Activated CD8-positive, alpha-beta memory T cell treated with anti-CD3 and anti-CD28 coated beads, Interleukin-2, amount 10 ng/mL, durations not matched to agents 7 days and 5 days (primary cell): ENCODE measurements at places on chromosomes 5 and 9. TPM values are rescaled to one million over a fixed set of nuclear protein-coding genes. Genes with fewer than 3 reads are reported as not detected.

The ROPN1L gene
- total RNA-seq, result 1.1 TPM

The IPO11 gene
- 36.9 TPM for total RNA-seq

The SPINK13 gene
- not detected for total RNA-seq

The UAP1L1 gene
- total RNA-seq, result 35.3 TPM

DNA sequence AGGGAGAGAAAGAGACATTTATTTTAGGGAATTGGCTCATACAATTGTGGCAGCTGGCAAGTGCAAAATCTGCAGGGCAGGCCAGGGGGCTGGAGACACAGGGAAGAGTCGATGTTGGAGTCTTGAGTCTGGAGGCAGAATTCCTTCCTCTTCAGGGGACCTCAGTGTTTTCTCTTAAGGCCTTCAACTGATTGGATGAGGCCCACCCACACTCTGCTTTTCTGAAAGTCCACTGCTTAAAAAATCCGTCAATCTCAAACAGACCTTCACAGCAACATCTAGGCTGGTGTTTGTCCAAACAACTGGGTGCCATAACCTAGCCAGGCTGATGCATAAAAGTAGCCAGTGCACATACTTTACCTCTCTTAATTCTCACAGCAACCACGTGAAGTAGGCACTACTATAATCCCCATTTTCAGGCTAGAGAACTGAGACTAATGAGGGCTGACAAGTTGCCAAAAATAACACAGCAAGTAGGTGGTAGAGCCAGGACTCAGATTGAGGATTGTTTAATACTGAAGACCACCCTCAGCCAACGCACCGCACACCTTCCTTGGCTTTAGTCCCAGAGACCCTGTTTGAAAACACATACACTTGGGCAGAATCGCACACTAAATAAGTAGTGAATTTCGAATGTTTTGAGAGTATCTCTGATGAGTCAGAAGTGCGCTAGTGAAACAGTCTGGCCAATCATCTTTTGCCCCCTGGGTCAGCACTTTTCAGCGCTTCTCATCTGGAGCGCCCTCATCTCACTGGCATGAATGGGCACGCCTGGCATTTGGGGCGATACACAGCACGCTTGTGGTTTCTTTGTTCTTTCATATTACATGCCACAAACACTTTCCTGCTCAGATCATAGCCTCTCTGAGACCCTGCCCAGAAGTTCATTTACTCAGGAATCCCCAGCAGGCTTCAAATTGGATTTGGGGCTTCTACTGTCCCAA is 591.4 kb downstream of the CCDC171 start:
- no peaks in the 10 kb centered on the region for H3K36me3 ChIP-seq
- H3K27me3 ChIP-seq, result no peaks in the 10 kb centered on the region
- H3K27ac ChIP-seq, result no peak overlapping the region
- H3K4me1 ChIP-seq, result no peaks in the 10 kb centered on the region
- H3K4me3 ChIP-seq, result no peak overlapping the region

GRCh38 chr5:133945568-133945967 is 22.9 kb downstream of the C5orf15 start:
- DNase-seq, result no peak
- no peaks in the 10 kb centered on the region for H3K36me3 ChIP-seq
- H3K27ac ChIP-seq, result no peak overlapping the region

GRCh38 chr5:115735108-115735998 is 81.1 kb downstream of the CDO1 start:
- no peak overlapping the region for H3K4me3 ChIP-seq
- no peak overlapping the region for H3K27ac ChIP-seq
- peaks cover 59% of the 10 kb centered on the region for H3K27me3 ChIP-seq
- no peaks in the 10 kb centered on the region for H3K4me1 ChIP-seq
- peaks cover 2% of the 10 kb centered on the region for H3K36me3 ChIP-seq
